ENCODE measurements at places on chromosomes 1 and 21.

DNA sequence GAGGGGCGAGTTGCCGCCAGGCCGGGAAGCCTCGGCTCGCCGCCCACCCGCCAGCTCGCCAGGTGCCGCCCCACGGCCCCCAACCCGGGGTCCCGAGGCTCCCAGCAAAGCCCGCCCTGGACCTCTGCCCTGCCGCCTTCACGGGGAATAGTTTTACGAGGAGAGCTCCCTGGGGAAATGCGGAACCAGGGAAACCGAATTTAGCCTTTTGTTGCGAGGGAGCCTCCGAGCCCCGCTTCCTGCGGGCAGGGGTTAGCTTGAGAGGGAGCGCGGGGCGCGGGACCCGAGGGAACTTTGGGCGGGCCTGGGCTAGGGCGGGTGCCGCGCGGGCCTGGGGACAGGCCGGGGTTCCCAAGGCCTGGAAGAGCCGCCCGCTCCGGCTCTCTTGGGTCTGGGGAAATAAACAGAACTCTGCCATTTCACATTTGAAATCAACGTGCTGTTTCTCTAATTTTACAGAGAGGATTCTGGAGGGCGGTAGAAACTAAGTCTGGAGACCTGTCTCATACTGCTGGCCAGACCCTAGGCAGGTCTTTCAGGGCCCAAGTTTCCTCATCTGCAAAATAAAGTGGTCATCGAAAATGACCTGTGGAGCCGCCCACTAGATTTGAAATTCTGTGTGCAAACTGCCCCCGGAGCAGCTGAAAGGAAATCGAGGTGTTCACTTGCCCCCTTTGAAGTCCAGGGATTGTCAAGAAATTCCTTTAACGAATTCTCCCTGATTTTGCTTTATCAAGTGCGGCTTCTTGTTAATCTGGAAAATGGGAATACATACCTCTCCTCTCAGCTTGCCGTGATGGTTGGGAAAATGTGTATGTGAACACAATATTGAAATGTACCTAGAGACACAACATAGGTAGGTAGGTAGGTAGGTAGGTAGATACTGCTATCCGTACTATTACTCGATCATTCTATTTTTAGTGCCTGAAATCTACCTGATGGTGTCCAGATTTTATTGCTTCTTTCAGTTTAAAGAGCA is 749 bp upstream of the GLUL start:
- peak; percentile 76 for DNase-seq

- peak; percentile 6 for DNase-seq
These were observed 27.4 kb downstream of the C1orf116 start for GRCh38 chr1:207004931-207005830.

DNA sequence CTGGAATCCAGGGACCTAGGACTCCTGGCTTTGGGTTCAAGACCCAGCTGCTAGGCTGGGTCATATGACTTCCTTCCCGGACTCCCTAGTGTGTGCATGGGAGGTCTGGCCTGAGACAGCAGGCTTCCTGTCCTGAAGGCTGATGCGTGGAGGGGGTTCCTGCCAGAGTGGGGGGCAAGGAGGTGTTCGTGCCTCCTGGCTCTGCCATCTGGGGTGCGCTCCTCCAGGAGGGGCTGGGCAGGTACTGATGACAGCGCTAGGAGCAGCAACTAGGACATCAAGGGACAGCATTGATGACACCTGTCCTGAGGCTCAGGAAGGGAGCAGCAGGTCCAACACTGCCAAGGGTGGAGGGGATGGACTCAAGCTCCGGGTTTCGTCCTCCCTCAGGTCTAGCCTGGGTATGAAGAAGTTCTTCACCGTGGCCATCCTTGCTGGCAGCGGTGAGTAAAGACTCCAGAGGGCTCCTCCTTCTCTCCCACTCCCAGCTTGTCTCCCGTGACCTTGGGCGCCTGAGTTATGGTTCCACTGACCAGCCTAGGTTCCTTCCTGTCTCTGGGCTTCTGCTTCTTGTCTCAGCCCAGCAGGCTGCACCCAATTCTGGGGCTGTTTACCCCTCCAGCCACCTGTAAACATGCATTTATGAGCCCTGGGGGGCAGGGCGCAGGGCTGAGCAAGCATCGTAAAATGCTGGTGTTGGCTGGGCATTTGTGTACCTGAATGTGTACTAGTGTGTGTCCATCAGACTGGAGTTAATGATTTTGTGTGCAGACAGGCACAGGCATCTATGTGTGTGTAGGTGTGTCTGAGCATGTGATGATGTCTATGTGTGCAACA is 871 bp downstream of the PLA2G2F start:
- DNase-seq: no peak

DNA sequence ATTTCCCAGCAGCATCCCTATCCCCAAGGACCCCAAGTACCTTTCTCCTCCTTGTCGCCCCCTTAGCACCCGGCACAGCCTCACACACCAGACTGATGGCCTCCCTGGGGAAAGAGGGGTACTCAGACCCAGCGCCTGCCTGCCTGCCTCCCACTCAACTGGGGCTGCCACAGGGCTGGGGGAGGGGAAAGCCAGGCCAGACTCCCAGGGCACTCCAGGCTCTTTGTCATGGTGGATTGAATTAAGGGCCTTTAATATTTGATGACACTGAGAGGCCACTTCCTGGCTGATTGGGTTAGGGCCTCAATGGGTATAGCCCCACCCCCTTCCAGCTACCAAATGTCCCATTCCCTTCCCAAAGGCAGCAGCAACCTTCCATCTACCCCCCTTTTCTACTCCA is 1.8 kb downstream of the SHC1 start:
- no peak for DNase-seq

GRCh38 chr1:227661495-227661894 is 73.6 kb downstream of the JMJD4 start:
- DNase-seq: no peak

- DNase-seq: no peak
These were observed 136.9 kb downstream of the RWDD3 start for GRCh38 chr1:95370691-95371562.

- DNase-seq: no peak
These were observed 29.1 kb downstream of the AK5 start for GRCh38 chr1:77310924-77311323.

DNA sequence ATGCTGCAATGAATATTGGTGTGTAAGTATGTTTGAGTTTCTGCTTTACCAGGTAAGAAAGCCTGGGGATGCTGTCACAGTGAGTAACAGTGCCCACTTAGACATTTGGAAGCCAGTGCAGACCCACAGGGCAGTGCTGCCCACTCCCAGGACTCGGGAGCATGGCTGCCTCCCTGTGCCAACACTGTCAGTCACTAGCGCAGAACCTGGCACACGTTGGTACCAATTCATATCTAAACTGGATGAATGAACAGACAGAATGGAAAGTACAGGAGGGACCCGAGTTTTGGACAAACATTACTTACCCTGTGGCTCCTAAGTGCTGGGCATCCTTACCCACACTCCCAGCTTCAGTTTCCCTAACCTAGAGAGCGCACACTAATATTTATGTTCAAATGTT is 1.6 kb upstream of the EVA1C start:
- DNase-seq: no peak

GRCh38 chr1:244224487-244225430 is 173.7 kb downstream of the ZBTB18 start:
- DNase-seq: no peak

DNA sequence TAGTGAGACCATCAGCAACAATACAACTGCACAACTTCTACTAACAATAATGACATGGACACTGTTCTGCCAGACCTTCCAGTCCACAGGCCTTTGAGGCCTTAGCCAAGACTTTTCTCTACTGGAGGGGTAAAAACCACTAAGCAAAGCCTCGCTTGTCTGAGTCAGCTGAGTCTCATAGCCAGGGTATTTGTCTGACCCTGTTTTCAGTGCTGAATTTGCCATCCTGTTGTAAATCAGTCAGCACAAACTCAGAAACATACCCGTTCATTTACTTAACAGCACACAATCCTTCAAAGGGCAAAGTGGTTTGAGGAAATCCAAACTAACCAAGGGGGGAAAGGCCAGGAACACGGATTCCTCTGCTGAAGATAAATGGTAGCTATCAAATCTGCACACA is 537.8 kb downstream of the SMYD3 start:
- DNase-seq: no peak

DNA sequence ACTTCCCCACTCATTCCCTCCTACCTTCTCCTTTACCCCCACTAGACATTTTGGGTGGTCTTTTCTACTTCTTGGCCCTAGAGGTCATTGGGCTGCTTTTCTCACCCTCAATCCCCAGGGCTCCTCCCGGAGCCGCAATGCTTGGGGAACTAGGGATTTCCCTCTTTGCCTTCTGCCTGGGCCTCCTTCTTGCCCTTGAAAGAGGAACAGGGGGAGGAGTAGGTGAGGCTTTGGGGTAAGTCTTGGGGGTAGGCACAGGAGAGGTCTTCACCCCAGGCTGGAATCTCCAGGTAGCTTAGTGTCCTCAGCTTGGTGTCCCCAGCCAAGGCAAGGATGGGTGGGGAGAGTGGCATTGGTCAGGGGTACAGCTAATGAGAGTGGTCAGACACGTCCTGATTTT is 56.2 kb upstream of the EPS8L3 start:
- no peak for DNase-seq

- no peak for DNase-seq
These were observed 124.5 kb downstream of the FGGY start for GRCh38 chr1:59421232-59421920.

- no peak for DNase-seq
These were observed 4.1 kb upstream of the TOE1 start for GRCh38 chr1:45335855-45336324.

DNA sequence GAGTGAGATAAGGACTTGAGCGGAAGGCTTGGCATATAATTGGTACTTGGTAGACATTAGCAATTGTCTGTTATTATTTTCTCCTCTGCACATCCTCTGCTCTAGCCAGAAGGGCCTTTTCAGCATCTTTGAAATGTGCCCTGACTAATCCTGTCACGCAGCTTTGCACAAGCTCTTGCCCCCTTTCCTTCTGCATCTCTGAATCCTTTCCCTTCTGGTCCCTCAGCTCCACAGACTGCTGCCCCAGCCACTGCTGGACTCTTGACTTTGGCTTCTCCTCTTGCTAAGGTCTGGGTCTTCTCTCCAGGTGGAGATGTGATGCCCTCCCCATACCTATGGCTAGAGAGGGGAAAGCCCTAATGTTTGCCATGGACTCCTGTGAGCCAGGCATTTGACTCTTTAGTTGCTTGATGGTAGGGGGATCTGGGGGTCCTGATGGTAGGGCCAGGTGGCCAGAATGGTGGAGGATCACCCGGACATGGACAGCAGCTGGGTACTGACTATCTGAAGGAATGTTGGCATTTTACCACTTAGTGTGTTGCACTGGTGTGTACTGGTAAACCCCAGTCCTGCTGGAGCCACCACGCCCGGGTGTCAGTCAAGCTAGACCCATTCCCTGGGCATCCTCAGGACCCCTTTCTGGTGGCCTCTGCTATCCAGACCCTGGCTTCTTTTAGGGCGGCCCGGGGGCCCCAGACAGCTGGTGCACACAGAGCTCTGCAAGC is 4.4 kb downstream of the HPCA start:
- no peak for DNase-seq

GRCh38 chr1:65630855-65631254 is 161.8 kb upstream of the PDE4B start:
- DNase-seq: no peak

DNA sequence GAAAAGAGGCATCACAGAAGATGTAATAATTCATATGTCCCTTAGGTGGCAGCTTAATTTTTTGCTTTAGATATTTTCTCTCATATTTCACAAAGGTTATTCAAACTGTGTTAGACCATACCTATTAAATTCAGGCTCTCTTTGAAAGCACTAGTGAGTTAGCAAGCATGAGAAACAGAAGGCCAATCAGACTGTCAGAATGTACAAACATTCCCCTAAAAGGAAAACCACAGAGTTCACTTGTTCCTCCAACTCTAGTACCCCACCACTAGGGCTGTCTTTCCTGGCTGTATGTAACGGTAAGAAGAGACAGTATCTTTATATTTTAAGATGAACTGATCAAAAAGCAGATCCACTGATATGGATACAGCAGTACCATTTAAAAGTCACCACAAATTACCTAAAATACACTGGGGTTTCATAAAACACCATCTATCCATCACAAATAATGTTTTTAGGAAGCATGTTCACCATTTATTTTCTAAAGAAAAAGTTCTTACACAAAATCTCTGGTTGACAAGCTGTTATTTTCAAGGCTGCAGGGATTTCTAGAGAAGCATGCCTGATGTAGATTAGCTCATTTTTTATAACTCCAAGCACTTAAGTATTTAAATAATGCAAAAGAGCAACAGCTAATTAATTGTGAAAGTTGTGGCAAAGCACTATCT is 1.8 kb downstream of the ARPC5 start:
- DNase-seq: peak; percentile 83

GRCh38 chr1:157189986-157190982 is 52.1 kb upstream of the ETV3 start:
- no peak for DNase-seq

GRCh38 chr1:100710906-100711682 is 8.4 kb upstream of the VCAM1 start:
- no peak for DNase-seq

DNA sequence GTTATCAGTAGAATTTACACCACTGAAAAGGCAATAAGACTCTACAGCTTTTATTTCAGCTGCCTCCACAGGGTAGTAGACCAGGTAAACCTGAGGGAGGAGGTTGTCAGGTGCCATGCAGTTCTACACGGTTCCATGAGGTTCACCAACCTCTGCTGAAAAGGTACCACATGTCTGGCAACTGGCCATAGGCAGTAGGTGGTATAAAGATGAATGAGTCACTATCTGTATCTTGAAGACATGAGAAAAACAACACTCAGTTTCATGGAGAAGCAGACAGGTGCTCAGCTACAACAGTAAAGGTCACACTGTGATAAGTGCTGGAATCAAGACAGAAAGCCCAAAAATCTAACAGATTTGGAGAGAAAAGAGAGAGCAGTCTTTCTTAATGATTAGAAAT is 145.4 kb downstream of the PTGER3 start:
- DNase-seq: no peak

DNA sequence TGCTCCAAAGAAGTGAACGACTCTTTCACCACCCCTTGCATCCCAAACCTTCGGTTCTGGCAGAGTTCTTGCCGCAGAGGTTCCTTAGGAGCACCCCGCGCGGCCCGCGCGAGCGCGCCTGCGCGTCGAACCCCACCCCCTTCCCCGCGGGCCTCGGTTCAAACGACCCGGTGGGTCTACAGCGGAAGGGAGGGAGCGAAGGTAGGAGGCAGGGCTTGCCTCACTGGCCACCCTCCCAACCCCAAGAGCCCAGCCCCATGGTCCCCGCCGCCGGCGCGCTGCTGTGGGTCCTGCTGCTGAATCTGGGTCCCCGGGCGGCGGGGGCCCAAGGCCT is at the start of gene C1orf56:
Gene C1orf56 (plus strand): TSS at position 161 of the 334 bp plus-strand sequence. CDS start 97 bp downstream, at position 258.
- peak; percentile 62 for DNase-seq
